ENCODE measurements at places on chromosomes 5 and 9.
A peak's percentile ranks its signal among the peaks of the same experiment; 100 is the strongest.

DNA sequence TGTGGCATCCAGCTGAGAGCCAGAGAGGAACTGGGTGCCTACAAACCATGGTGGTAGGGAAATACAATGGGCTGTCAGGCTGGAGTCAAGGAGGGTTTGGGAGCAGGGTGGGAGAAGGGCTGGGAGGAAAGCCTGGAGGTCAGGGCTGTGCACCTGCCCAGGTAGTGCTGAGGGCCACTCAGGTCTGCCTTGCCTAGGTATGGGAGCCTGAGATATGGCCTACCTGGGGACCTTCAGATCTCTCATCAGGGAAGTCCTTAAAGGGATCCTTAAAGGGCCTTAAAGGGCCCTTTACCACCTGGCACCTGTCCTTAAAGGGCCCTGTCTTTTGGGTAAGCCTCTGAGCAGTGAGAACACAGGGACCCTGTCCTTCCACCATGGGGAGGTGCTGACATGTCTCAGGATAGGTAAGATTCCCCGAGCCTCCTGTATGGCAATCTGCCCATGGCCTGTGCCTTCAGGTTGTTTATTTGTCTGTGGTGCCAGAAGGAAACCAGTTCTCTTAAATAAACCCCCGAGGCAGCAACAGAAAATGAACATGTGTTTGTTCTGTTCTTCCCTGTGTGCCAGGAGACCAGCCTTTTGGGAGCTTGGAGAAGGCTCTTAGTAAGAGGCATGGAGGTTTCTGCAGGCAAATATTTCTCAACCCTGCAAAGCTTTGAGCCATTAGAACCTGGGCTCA is 23.3 kb downstream of the SLC25A48 start:
- DNase-seq = no peak

- DNase-seq = peak; percentile 51
Observed at GRCh38 chr9:96500696-96501632, 51.0 kb downstream of the HABP4 start.

GRCh38 chr5:143402553-143403333 is 743 bp downstream of the NR3C1 start:
- DNase-seq = peak; percentile 28

GRCh38 chr5:9513827-9514226 is 32.0 kb downstream of the SEMA5A start:
- peak; percentile 63 for DNase-seq

DNA sequence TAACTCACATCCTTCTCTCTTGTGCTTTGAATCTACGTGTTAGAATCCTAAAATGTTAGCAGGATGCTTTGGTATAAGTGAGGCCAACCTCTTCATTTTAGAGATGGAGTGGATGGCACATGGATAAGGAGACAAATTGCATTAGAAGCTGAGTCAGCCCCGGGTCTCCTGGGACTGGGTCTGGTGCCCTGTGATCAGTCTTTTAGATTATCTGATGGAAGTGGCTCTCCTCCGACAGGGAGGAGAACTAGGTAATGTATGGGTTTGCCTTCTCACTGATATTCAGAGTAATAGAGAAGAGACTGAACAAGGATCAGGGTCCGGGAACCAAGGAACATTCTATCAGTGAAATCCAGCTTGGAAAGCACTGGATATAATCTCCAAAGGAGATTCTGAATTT is 74.9 kb upstream of the TNFSF8 start:
- no peak for DNase-seq

DNA sequence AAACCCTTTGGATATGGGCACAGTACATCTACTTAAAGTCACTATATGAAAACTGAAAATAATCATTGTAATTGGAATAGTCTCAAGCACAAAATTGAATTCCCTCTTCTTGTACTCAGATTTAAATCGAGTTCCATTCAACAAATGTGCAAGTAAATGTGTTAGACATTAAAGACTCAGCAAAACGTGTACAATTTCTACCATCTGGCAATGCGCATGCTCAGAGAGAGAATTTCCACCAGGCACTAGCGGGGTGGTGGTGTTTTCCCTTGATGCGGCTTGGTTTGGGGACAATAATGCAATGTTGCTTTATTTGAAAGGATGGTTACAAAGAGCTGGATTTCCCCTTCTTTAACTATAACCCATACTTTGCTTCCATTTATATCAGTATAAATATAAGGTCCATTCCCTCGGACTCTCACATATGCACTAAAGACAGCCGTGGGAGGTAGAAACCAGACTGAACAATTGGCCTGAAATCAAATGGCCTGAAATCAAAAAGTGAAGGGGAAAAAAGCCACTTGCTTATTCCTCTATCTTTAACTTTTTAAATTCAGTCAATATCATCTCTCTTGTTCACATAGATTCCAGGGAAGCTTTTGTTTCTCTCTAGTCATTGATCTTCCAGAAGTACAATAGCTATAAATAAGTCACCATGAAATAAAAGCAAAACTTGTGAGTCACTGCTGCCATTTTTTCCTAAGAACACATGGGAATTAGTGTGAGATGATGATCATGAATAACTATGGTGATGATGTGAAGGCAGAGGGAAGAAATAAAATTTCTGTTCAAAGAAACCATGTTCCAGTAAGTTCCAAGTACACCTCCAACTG is 59.2 kb downstream of the ADAMTS12 start:
- DNase-seq = peak; percentile 82

GRCh38 chr5:1003296-1003937 is 5.2 kb upstream of the NKD2 start:
- no peak for DNase-seq

- DNase-seq = no peak
Observed at GRCh38 chr9:2138646-2139045, 123.5 kb downstream of the SMARCA2 start.

- DNase-seq = no peak
Observed at GRCh38 chr5:135329913-135330797, 68.9 kb downstream of the MACROH2A1 start.

GRCh38 chr9:134461426-134461982 is 135.2 kb downstream of the RXRA start:
- DNase-seq = no peak

DNA sequence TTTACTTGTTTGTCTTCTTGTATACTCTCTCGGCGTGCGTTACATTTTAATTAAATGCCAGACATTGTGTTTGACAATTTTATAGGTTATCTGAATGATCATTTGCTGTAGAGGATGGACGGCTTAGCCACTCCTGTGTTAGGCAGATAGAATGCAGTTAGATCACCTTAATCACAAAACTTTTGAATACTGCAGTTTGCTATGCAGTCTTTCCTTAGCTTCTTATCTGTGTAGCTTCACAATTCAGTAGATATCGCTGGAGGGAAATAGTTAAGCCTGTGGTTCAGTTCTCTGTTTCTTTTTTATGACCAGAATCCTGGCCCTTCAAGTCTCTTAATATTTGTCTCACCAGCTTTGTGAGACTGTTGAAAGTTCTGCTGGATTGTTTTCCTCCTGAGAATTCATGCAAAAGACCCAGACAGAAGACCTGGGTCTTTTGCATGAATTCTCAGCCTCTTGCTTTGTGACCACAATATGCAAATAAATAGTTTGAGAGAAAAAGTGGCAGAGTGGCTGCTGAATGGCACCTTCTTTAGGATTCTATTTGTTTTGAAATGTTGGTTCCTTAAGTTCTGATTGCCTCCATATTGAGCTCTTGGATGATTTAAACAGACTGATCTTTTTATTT is 40.2 kb downstream of the RASA1 start:
- no peak for DNase-seq

DNA sequence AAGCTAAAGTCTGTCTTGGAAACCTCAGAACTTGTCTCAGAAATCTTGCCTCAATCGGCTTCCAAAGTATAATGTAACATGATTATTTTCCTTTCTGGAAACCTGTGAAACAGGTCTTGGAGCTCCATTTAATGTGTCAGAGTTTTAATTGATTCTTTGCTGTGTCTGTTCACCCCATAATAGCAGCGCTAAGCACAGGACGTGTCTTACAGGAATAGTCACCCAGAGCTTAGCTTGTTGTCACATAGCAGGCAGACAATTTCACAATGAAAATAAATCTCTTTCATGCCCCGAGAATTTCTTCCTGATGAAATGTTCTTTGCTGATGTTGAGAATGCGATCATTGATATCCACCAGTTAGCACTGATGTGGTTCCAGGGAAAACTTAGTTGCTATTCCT is 40.2 kb upstream of the PTPN3 start:
- DNase-seq = no peak

GRCh38 chr5:179235416-179236400 is 109.6 kb downstream of the ADAMTS2 start:
- DNase-seq = no peak

DNA sequence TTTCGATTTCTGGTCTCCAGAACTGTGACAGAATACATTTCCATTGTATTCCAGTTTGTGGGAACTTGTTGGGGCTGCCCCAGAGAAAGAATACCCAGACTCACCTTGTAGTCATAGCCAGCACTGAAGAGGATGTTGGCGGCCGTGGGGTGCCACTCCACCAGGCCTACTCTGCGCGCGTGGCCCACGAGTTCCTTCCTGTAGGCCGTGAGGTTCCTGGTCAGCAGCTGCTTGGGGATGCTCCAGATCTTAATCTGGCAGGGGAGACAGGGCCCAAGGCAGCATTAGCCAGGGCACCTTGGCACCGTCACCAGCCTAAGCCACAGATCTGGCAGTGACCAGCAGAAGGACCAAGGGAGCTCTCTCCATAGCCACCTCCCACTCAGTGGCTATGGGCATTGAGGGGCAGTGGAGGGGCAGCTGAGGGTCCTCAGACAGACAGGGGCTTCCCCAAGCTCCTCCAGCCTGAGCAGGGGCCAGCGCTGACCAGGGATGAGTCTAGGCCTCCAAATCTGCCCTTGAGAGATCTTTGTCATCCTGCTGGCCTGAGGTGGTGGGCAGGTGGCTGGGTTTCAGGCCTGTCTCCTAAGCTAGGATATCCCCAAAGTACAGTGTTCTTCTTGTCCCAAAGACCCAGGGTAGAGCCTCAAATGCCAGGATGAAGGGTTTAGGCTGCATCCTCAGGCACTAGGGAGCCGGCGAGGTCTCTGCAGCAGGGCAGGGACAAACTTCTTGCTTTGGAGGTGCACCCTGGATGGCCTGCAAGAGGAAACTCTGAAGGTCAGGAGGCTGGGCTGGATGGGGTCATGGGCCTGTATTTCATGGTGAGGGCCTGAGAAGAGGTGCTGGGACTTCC is 15.9 kb upstream of the TRIM14 start:
- no peak for DNase-seq

DNA sequence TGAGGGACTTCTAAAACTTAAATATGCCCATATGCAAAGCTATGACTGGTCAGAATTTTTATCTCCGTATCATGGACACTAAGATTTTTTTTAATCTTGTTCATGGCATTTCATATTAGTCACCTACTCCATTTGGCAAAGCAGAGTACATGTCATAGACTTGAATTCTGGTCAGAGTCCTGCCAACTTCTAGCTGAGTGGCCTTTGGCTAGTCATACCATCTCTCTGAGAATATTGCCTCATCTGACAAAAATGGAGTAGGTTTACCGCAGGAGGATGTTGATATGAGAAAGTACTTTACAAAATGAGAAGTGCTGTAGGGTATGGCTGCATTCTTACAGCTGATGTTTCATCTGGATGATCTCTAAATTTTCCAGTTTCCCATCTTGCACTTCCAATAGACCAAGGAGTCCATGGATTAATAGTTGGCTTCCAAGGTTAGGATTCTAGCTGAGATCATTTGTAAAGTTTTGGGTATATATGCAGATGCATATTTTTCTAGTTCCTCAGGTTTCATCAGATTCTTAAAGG is 150.8 kb upstream of the NR3C1 start:
- peak; percentile 97 for DNase-seq

DNA sequence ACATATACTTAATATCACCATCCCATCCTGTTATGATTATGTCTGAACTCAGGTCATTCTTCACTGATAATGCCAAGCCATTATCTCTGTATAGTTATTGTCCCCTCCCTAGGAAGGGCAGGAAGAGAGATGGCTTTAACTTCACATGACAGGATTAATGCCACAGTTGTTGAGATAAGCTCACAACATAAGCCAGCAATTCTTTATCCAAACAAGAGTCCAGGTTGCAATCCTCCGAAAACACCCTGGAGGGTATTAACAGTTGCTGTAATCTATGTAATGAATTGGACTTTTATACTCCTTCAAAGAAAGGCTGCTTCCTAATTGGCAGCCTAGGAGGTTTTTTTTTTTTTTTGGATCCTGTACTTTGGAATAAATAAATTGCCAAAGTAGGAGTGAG is 779.4 kb downstream of the SEMA5A start:
- DNase-seq = no peak

DNA sequence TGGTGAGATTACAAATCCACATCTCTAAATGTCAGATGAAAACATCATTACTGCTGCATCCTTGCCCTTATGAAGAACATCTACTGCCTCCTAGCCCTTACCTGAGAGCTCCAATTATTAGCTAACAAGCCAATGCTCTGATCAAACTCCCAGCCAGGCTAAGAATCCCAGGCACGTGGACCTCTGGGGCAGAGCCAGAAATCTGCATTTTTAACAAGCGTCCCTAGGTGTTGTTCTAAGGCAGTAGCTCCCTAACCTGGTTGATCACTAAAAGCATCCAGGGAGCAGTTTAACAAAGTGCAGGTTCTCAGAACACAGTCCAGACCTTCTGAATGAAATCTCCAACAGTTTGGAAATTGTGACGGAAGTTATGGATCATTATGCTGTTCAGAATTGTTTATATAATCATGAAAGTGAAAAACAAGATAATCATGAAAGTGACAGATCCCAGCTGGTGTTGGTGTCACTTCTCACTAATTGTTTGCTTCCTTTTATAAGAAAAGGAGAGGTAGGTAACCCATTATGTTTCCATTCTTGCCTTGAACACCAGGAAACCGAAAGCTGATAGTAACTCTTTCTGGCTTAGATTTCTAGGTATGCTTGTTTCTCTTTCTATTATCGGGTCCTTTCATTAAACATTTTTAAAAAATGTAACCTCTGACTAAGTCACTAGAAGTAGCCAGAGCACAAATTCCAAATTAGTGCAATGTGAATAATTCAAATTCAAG is 216.5 kb upstream of the NR4A3 start:
- no peak for DNase-seq

DNA sequence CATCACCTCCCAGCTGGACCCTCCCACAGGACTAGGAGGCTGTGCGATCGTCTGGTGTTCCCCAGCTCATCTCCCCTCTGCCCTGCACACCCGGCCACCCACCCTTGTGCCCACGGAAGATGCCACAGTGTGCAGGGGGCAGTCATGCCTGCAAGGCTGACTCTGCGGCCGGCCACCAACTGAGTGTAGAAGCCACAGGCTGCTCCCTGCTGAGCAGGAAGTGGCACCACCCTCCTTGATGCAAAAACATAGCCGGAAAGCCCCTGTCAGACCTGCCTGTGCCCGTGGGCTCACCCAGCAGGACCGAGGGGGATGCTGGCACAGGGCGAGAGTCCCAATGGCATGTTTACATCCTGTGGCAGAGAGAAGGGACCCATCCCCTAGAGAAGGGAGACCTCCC is 40.3 kb upstream of the SLC12A7 start:
- DNase-seq = no peak

GRCh38 chr9:126116351-126117157 is 210.1 kb upstream of the MVB12B start:
- no peak for DNase-seq

Measured in fibroblast of skin of abdomen (primary cell).